ENCODE measurements at places on chromosomes 3 and 15. TPM values are rescaled to one million over a fixed set of nuclear protein-coding genes. Genes with fewer than 3 reads are reported as not detected.

GRCh38 chr15:48850648-48851047 is 27.3 kb upstream of the EID1 start:
- H3K4me1 ChIP-seq, result no peaks in the 10 kb centered on the region
- no peak for DNase-seq
- H3K27me3 ChIP-seq, result peaks cover 10% of the 10 kb centered on the region

DNA sequence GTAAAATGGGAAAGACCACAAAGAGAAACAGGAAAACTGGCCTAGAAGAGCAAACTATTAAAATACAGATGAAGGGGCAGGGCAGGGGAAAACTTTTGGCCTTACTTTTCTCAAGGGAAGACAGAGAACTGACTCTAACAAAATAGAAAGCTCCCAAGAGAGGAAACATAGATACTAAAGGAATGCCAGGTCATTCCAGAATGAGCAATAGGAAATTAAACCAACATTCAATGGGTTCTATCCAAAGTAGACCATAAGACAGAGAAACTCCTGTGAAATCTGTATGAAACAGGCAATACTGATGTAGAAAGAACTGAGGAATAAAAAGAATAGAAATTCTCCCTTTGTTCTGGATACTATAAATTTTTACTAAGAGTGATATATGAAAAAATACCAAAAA is 491.8 kb downstream of the MECOM start:
- no peaks in the 10 kb centered on the region for H3K4me1 ChIP-seq
- H3K4me3 ChIP-seq, result no peak overlapping the region
- H3K36me3 ChIP-seq, result no peaks in the 10 kb centered on the region
- peaks cover 4% of the 10 kb centered on the region for H3K27me3 ChIP-seq
- no peak overlapping the region for H3K27ac ChIP-seq

DNA sequence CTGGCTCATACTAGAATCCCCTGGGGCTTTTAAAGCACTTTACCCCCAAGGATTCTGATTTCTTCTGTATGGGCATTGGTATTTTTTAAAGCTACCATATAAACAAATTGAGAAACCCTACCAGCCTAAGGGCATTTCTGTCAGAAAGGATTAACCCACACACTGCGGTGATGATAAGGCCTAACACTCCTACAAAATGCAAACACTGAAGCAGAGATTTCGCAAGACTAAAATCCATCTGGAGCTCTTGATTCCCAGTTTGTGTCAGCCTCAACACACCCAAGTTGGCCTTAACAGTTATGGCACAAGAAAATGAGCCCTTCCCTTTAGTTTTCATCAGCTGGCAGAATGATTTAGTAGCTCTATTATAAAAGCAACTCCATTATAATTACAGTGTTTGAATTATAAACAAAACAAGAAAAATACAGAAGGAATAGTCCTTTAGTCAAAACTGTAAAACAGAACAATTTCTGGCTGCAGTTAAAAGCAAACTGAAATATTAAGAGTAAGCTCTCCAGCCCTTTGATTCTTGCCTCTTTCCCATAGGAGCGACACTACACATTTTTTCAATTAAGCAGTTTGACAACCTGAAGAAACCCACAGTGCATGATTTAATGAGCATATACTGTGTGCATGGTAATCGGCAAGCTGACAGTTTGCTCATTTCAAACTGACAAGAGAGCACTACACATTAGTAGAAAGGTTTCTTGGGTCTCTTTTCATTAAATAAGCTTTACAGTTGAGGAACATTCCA is 441.2 kb downstream of the FHIT start:
- DNase-seq, result no peak
- no peaks in the 10 kb centered on the region for H3K36me3 ChIP-seq
- no peak overlapping the region for H3K4me3 ChIP-seq
- no peak overlapping the region for H3K27ac ChIP-seq
- no peaks in the 10 kb centered on the region for H3K27me3 ChIP-seq

DNA sequence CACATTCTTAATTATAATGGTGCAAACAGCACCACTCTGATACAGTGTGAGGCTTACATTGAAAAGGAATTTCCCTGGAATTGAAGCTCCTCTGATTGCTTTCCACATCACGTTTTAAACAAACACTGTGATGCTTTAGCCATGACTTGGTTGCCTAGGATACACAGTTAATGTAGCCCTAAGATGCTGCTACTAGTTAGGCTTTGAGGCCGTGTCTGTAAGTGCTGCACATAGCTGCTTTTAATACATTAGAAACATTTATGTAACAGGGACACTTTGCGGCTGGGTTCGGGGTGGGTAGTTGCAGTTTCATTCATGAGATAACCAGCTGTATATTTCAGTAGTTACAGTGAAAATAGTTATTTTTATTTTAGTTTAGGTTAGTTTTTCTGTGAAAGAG is 334.7 kb downstream of the NLGN1 start:
- no peaks in the 10 kb centered on the region for H3K4me1 ChIP-seq
- H3K27ac ChIP-seq, result no peak overlapping the region
- H3K27me3 ChIP-seq, result no peaks in the 10 kb centered on the region
- H3K36me3 ChIP-seq, result no peaks in the 10 kb centered on the region
- no peak for DNase-seq

DNA sequence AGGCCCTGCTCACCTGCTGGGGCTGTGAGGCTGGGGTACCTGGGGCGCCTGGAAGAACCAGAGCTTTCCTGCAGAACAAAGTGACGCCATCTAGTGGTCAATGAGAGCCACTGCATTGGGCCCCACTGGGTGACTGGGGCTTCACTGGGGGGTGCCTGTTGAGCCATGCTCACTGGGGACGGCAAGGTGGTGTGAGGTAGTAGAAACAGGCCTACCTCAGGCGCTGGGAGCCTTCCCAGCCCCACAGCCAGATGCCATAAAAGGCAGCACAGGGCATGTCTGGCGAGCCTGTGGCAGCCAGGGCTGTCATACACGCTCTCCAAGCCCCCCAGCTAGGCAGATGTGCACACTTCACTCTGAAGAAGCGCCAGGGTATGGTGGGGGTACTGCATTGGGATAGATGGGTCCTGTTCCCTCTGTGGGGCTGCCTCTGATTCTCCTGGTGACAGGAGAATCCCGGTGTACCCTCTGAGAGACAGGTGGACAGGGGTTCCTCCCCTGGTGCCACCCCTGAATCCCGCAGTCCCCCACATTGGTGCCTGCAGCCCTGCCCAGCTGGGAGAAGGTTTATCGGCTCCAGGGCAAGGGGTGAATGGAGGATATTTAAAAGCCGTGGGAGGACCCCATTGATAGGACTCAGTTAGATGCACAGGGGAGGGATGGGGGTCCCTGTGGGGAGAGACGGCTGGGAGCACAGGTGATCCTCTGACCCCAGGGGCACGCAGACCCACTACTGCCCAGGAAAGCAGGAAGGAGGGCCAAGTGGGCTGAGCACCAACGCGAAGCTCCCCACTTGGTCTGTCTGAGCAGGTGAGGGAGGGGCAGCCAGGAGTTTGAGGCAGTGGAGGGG is 178.8 kb downstream of the NSMCE3 start:
- H3K27ac ChIP-seq, result peak overlapping the region; percentile 78
- DNase-seq, result peak; percentile 74
- no peaks in the 10 kb centered on the region for H3K27me3 ChIP-seq
- H3K36me3 ChIP-seq, result no peaks in the 10 kb centered on the region

GRCh38 chr3:51703068-51703760 is 3.7 kb upstream of the GRM2 start:
- peaks cover 5% of the 10 kb centered on the region for H3K36me3 ChIP-seq
- peak; percentile 0 for DNase-seq
- H3K4me3 ChIP-seq, result no peak overlapping the region
- H3K27ac ChIP-seq, result no peak overlapping the region
- peaks cover 19% of the 10 kb centered on the region for H3K4me1 ChIP-seq

- peaks cover 1% of the 10 kb centered on the region for H3K27me3 ChIP-seq
- no peaks in the 10 kb centered on the region for H3K4me1 ChIP-seq
- no peak overlapping the region for H3K4me3 ChIP-seq
Measured at GRCh38 chr3:123305192-123305591, 103.4 kb downstream of the SEC22A start.

DNA sequence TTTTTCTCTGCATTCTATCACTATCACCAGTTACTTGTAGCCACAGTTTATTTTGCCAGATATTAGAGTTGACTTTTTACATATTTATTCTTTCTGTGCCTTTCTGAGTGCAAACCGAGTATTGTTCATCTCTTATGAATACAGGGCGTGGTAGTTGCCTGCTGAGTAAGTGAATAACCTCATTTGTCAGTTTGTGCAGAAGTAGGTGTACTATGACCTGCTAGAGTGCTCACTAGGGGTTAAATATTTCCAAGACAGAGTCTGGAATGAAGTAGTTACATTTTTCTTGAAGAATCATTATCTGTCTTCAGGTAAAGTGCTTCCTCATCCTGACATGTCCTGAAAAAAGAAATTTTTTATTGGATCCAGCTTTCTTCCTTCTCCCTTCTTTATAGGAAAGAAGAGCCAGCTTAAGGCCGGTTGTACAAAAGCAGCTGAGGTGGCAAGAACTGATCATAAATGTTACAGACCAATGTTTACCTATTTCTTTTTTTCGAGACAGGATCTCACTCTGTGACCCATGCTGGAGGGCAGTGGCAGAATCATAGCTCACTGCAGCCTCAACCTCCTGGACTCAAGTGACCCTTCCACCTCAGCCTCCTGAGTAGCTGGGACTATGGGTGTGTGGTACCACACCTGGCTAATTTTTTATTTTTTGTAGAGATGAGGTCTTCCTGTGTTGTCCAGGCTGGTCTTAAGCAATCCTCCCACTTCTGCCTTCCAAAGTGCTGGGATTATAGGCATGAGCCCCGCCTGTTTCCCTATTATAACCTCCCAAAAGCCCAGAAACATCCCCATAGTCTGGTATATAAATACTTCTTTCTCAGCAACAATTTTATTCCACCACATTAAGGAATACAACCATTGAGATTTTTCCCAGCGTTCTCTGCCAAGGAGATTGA is 182.5 kb downstream of the TPRG1 start:
- no peak for DNase-seq
- no peaks in the 10 kb centered on the region for H3K27me3 ChIP-seq
- no peak overlapping the region for H3K4me3 ChIP-seq
- peaks cover 29% of the 10 kb centered on the region for H3K4me1 ChIP-seq
- H3K27ac ChIP-seq, result no peak overlapping the region

- H3K27me3 ChIP-seq, result peaks cover 20% of the 10 kb centered on the region
- H3K4me1 ChIP-seq, result no peaks in the 10 kb centered on the region
- H3K36me3 ChIP-seq, result no peaks in the 10 kb centered on the region
- no peak overlapping the region for H3K4me3 ChIP-seq
- H3K27ac ChIP-seq, result no peak overlapping the region
Measured at GRCh38 chr3:99648516-99648915, 10.1 kb downstream of the COL8A1 start.

DNA sequence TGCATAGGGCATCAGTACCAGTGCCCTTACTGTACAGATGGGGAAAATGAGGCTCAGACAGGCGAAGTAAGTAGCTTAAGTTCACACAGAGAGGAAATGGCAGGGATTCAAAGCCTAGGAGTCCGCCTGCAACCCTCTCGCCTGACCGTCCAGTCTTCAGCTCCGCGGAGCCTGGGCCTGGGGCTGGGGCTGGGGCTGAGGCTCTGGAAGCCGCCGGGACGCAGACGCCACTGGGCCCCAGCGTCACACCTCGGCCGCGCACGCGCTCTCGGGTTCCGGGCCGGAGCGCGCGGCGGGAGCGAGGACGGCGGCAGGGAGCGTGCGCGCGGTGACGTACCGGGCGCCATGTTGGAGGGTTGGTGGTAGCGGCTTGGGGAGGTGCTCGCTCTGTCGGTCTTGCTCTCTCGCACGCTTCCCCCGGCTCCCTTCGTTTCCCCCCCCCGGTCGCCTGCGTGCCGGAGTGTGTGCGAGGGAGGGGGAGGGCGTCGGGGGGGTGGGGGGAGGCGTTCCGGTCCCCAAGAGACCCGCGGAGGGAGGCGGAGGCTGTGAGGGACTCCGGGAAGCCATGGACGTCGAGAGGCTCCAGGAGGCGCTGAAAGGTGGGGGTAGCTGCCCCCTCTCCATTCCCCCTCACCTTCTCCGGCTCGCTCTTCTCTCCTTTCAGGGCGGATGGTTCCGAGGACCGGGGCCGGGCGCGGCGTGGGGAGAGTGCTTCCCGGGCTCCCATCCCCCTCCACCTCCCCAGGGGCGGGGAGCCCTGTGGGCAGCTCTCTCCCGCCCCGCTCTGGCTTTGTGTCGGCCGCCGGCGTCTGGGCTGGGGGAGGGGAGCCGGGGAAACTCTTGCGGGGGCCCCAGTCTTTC is at the start of gene PPP4R2:
Gene PPP4R2, plus strand, starts transcription at position 339 of the 861 bp plus-strand sequence. Its CDS starts 227 bp downstream, at position 566.
- H3K36me3 ChIP-seq, result peaks cover 37% of the 10 kb centered on the region
- H3K27ac ChIP-seq, result peak within 1 kb of the TSS; percentile 93
- H3K4me3 ChIP-seq, result peak within 1 kb of the TSS; percentile 85
- H3K4me1 ChIP-seq, result peaks cover 35% of the 10 kb centered on the region
- DNase-seq, result peak; percentile 94
- no peaks in the 10 kb centered on the region for H3K27me3 ChIP-seq

- peaks cover 12% of the 10 kb centered on the region for H3K4me1 ChIP-seq
- no peak for DNase-seq
- H3K4me3 ChIP-seq, result no peak overlapping the region
Measured at GRCh38 chr3:51502562-51502910, 2.7 kb upstream of the DCAF1 start.

DNA sequence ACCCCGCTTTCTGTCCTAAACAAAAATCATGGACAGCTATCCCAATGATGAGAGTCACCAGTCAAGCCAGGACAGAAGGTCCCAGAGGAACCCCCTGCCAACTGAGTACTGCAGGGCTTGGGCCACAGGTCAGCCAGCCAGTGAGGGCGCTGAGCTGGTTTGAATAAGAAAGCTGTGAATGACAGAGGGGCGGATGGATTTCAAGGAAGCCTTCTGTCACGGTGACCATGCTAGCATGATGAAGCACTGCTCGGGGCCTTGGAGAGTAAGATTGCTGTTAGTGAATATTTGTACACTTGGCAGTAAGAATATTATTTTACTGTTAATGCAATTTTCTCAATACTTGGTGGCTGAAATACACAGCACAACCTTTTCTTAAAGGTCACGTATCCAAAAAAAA is 734.0 kb upstream of the NR2F2 start:
- no peak overlapping the region for H3K27ac ChIP-seq
- H3K4me3 ChIP-seq, result no peak overlapping the region
- H3K4me1 ChIP-seq, result no peaks in the 10 kb centered on the region
- DNase-seq, result no peak
- H3K27me3 ChIP-seq, result peaks cover 7% of the 10 kb centered on the region

DNA sequence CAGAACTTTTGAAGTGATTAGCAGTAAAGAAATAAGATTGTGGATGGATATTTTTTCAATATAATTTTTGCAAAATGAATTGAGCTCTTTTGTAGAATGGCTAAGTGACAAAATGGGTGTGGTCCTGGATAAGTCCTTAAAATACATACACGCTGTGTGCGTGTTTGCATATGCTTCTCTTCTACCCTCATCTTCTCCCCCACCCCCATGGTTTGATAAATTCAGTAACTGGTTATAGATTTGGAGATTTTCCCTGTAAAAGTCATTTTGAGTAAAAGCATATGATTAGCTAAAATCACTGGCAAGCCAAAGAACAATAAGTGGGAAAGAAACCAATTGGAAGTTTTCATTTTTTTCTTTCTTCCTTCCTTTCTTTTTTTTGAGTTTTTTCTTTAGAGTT is 453.9 kb upstream of the MDFIC2 start:
- H3K27me3 ChIP-seq, result peaks cover 38% of the 10 kb centered on the region
- H3K4me3 ChIP-seq, result no peak overlapping the region
- no peak overlapping the region for H3K27ac ChIP-seq
- peaks cover 13% of the 10 kb centered on the region for H3K4me1 ChIP-seq

The SAMD7 gene
- not detected for total RNA-seq

The EIF4G1 gene
- 479 TPM for total RNA-seq

The SLC12A8 gene
- total RNA-seq, result 0.39 TPM

The CTDSPL2 gene
- 107 TPM for total RNA-seq

The DPPA2 gene
- not detected for total RNA-seq

The CFAP91 gene
- 0.25 TPM for total RNA-seq

The GP5 gene
- total RNA-seq, result 0.37 TPM

The TICRR gene
- 25.7 TPM for total RNA-seq
